ENCODE measurements at places on chromosomes 12 and 14.

DNA sequence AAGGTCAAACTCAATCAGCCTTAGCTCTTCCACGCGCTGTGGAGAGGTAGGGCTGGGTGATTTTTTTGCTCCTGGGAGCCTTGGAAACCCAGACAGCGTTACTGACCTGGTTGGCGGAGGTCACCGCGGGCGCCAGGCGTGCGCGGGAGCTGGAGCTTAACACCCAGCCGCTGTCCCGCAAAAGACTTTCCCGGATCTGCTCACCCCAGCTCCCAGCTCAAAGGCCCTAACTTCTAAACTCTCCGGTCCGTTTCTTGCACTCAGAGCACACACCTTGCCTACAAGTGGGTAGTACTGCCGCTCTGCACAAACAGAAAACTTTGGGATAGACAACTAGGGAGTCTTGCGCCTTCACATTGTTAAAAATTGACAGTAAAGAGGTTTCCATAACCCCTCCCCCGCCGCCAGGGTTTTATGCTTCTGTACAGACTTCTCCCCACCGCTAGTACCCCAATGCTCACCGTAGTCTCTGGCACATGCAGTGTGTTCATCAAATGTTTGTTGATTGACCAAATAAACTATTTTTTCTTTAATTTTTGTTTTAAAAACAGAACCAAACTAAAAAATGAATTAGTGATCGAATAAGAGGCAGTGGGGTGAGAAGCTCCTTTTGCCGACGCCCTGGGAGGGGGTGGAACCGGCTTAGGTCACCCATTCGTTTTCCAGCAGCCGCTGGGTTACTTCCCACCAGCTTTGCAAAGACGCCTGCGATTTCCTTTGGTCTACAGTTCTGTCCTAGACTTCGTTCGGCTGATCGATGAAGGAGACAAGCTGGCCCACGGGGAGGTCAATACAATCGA is 12.7 kb upstream of the TBX3 start:
- peak; percentile 54 for DNase-seq

DNA sequence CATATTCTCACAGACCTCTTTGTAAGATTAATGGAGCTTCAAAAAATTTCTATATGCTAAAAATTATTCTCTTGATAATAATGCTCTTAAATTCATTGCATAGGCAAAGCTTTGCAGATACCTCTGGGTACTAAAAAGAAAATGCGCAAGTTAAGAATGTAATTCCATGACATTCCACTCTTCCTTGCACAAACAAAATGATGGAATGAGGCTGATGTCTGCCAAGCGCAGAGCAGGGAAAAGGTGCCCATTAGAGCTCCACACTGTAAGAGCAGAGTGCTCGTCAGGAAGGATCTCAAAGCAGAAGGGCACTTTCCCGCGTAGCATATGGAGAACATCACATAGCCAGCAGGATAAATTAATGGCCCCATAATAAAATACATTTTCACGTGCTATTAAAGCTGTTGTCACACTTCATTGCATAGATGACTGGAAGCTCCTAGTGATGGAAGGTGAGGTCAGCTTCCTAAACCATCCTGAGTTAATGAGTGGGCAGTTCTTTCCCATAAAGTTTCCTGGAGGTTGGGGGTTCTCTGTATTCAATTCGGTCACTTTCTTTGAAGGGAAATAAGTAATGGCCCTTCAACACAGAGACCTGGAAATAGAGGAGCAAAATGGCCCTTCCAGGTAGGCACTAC is 1058.9 kb downstream of the GALC start:
- no peak for DNase-seq

GRCh38 chr12:71445071-71445470 is 5.5 kb downstream of the LGR5 start:
- no peak for DNase-seq

- DNase-seq: no peak
Measured at GRCh38 chr12:128402486-128403243, 135.7 kb downstream of the TMEM132C start.

DNA sequence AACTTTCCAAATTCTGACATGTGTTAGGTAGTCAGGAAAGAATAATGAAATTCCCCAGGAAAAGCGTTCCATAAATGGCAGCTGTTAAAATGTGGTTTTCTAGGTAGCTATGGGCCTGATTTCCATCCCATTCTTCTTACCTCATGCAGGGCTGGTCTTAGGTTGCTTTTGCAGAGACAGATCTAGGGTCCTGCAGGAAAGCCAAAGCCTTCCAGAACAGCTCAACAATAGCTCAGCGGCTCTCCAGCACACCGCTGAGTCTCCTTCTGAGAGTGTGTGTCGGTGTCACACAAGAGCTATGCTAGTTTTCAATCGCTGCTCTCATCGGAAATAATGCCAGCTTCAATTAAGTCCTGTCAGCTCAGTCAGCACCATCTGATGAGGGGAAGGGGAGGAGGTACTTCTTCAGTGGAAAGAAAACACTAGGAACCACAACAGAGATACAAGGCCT is 106.7 kb downstream of the TMEM30B start:
- DNase-seq: peak; percentile 54
